ENCODE measurements at places on chromosomes 4 and X.

GRCh38 chr4:74838746-74839370 is 44.5 kb upstream of the BTC start:
- no peak for DNase-seq

GRCh38 chr4:164783976-164784375 is 30.0 kb downstream of the SMIM31 start:
- no peak for DNase-seq

DNA sequence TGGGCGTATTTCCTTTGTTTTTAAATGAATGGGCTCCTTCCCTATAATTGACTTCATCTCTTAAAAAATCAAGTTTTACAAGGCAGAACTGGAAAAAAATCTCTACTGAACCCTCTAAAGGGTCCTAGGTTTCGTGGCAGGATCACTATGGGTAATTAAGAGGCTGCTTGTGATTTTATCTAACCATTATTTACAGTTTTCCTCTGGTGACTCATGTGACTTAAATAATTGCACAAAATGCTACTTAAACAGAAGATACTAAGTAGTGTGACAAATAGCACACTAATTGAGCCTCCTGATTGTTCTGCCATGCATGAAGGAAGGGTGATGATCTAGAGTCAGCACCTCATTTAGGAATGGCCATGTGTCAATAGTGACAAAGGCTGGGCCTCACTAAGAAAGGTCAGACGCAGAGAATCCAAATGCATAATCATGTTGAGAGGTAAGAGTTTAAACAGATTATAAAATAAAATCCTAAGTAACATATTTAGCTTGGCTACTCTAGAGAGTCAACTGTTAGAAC is 35.5 kb downstream of the OFD1 start:
- no peak for DNase-seq

GRCh38 chr4:26884486-26884988 is 23.9 kb downstream of the STIM2 start:
- no peak for DNase-seq

DNA sequence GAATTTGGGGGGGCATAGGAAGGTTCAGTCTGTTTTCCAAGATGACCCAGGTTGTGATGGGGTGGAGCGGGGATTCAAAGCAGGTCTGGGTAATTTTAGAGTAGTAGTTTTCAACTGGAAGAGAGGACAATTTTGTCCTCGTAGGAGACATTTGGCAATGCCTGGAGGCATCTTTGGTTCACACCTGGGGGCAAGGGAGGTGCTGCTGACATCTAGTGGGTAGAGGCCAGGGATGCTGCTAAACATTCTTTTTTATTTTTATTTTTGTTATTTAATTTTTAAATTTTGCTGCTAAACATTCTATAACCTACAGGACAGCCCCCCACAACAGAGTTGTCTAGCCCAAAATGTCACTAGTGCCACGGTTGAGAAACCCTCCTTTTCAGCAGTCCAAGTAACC is 1.9 kb downstream of the RAB9A start:
- no peak for DNase-seq

GRCh38 chrX:153766098-153766817 is 2.2 kb downstream of the PLXNB3 start:
- no peak for DNase-seq

- DNase-seq: no peak
Observed at GRCh38 chr4:42197341-42197740, 44.9 kb upstream of the BEND4 start.

DNA sequence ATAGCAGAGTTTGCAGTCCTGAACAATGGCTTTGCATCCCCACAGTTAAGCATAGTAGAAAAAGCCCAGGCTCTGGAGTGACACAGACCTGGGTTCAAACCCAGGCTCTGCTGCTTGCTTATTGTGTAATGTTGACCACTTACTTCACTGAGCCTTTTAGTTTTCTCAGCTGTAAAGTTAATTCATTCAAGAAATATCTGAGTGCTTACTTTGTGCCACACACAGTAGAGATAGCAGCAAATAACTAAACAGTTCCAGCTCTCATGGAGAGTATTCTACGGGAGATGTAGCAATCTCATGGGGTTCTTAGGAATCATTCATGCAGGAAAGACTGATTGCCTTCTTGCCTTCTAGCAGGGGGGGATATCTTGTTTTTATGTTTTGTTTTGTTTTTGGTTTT is 63.2 kb downstream of the SLC9A6 start:
- no peak for DNase-seq

DNA sequence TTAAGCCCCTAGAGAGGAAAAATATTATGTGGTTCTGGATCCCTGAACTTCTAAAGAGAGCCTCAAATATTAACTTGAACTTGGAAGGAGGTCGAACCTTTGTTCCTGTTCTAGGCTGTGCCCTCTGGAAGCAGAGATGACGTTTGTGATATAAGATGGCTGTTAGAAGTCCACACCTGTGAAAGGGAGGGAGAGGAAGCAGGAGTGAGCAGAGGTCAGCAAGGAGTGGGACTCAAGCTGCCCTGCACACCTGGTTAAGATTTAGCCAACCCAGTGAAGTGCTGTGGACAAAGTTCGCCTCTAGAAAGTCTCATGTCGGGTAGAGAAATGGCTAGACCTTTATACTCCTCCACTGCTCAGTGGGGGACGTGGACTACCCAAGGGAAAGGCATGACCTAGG is 566.2 kb downstream of the MID1IP1 start:
- DNase-seq: no peak

GRCh38 chr4:68349279-68349648 is 626 bp downstream of the YTHDC1 start:
- no peak for DNase-seq

- no peak for DNase-seq
Observed at GRCh38 chr4:83591056-83591455, 55.1 kb downstream of the GPAT3 start.

DNA sequence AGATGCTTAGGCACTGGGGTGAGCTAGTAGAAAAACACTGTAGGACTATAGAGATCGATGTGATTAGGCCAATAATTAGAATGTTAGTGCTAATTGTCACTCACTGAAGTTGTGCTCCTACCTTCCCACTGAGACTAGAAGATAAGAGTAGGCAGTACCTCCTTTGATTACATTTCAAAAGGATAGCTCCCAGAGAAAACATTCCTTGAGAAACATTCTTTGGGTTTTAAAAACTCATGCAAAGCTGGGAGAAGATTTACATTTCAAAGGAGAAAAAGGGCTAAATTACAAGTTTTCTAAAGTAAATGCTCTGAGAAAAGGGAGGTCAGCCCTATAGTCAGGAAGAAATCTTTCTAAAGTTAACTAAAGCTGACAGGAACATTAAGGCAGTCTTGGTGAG is 860.3 kb upstream of the NDST4 start:
- no peak for DNase-seq
